ENCODE measurements at places on chromosomes 5 and 9.

- DNase-seq, result no peak
Observed at GRCh38 chr5:178207183-178207916, 3.0 kb downstream of the HNRNPAB start.

DNA sequence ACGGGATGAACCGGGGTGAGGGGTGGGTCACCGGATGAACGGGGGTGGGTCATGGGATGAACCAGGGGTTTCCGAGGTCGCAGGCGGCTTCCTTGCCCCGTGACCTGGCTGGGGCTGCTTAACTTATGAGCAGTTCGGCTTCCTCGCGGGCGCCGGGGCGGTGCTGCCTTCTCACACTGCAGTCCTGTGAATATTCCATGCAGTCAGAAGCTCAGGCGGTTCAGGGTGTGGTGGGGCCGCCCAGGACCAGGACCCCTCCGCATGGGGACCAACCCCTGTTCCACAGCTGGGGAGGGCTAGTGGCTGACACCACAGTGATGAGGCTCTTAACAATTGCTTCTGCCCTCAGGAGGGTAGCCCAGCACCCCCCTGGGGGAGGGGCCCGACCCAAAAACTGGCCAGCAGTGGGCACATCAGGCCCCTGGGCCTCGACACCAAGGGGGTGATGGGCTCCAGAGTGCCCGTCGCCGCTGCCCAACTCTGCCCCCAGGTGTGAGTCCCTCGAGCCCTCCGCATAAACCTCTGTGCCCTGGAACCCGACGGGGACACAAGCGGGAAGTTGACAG, 30.9 kb upstream of the SLC9A3 start:
- DNase-seq, result no peak

DNA sequence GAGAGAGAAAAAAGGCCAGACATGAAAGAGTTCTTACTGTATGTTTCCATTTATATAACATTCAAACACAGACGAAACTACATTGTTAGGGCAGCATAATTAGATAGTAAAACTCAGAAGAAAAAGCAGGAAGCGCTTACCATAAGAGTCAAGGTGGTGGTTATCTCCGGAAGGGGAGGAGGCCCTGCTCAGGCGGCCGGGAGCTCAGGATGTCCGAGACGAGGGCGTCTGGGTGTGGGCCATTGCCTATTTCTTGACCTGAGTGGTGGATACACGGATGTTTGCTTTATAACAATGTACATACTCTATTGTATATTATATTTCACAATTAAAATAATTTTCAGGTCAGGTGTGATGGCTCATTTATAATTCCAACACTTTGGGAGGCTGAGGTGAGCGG, 80.9 kb upstream of the COL5A1 start:
- DNase-seq, result no peak

GRCh38 chr9:27183131-27183530, 74.1 kb downstream of the TEK start:
- DNase-seq, result no peak

DNA sequence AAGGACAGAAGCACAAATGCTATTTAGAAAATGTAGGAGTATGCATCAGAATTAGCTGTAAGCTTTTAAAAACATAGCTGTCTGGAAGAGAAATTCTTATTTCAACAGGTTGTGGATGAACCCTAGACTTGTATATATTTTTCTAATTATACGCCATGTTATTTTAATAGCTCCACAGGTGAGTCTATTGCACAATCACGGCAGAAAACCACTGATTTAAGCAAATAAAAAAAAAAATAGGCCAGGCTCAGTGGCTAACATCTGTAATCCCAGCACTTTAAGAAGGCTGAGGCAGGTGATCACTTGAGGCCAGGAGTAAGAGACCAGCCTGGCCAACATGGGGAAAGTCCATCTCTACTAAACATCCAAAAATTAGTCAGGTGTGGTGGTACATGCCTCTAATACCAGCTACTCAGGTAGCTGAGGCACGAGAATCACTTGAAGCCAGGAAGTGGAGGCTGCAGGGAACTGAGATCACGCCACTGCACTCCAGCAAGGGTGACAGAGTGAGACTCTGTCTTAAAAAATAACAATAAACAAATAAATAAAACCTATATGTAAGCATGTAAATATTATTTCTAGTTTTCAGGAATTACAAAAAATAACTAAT, 11.7 kb downstream of the TRIM23 start:
- no peak for DNase-seq

- DNase-seq, result no peak
Observed at GRCh38 chr5:126595486-126596083, 566 bp upstream of the ALDH7A1 start.

DNA sequence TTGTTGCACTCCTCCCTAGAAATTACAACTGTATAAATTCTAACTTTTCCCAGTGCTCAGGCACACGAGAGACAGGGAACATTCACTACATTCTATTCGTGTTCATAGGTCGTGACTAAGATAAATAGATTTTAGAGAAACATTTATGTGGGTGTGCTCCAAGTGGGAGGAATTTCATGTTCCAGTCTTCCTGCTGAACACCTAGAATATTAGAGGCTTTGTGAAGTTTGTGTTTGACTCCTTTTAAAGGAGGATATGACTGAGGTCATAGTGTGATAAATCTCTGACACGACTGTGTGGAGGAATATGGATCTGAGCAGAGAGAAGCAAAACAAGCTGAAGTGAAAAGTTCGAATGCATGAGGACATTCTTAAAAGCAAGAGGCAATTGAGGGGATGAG, 355.3 kb downstream of the ZSWIM6 start:
- DNase-seq, result no peak

DNA sequence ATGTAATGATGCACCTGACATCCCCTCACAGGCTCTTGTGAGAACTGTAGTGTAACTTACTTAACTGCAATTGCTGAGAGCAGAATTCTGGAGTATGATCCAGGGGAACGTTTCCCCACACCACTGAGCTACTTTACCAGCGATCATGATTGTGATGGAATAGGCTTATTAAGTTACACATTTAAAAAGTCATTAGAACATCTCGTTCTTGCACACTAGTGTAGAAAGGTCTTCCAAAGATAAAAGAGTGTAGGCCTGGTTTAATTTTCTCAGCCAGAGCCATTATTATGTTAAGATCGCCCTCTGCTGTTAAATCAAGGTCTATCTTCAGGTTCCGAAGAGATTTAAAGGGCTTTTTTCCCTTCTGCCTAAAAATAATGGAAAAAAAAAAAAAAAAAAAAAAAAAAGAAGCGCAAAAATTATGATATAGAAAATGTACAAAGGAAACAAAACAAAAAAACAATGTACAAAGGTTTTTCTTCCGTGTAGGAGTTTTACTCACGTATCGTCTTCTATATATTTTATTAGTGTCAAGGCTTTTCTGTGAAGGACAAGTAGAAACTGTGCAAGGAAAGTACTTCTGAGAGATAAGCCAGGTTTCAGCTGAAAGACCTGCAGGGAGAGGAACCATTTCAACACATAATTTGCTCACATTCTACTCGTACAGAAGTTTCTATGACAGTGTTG, 18.6 kb upstream of the MOB3B start:
- DNase-seq, result no peak

DNA sequence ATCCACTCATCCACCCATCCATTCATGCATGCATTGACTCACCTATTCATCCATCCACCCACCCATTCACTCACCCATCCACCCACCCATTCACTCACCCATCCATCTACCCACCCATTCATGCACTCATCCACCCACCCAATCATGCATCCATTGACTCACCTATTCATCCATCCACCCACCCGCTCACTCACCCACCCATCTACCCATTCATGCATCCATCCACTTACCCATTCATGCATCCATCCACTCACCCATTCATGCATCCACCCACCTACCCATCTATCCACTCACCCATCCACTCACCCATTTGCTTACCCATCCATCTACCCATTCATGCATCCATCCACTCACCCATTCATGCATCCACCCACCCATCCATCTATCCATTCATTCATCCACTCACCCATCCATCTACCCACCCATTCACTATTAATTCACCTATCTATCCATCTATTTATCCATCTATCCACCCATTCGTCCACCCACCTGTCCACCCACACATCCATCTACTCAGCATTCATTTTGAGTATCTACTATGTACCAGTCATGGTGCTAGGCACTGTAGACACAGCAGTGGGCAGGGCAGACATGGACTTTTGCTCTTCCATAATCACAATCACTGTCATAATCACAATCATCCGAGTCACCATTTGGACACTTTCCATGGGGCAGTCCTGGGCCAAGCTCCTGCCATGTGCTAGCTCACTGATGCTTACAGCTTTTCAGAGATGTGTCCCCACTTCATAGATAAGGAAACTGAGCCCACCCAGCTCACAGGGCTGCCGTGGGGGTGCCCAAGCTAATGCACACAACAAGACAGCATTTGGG, 34.4 kb downstream of the HMCN2 start:
- no peak for DNase-seq

DNA sequence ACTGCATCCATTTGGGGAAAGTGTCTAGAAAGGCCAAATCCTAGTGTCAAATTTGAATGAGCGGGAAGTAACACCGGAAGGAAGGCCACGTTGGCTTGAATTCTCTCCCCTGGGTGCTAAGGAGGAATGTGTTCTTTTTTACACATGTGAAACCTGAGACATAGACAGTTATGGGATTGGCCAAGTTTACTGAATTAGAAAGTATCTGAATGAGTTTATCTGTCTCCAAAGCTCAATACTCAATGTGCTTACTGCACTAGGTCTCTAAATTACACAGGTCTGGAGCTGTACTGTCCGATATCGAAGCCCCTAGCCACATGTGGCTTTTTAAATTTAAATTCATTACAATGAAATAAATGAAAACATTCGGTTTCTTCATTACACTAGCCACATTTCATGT, 6.0 kb downstream of the DMRT1 start:
- no peak for DNase-seq

- DNase-seq, result no peak
Observed at GRCh38 chr5:159527546-159528254, 197.4 kb upstream of the IL12B start.

DNA sequence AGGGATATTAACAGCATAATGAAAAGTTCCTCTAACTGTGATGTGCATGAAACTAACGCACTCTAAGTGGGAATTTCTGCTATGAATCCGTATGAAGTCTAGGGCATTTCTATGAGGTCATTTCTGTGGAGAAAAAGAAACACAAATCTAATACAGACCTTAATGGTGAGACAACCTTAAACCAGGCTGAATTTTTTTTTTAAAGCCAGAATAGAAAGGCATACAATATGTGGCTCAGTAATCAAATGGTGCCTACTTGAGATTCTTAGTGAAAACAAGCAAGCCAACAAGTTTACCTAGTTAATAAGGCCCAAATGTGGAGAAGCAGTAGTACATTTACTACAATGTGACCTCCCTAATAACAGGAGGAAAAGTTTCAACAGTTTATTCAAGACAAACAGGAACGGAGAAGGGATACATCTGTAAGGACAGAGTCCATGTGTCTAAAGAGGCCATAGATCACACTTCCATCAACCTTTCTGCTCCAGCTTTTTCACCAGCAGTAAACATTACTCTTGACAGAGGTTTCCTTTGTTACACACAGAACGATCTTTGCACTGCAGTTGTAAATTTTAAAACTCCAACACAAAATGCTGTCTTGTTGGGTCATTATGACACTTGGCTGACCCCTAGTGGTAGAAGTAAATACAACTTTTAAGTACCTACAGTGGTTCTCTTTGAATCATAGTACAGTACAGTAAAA, 26.2 kb downstream of the CARNMT1 start:
- DNase-seq, result peak; percentile 60

GRCh38 chr9:124537926-124538325, 30.7 kb upstream of the NR5A1 start:
- no peak for DNase-seq

DNA sequence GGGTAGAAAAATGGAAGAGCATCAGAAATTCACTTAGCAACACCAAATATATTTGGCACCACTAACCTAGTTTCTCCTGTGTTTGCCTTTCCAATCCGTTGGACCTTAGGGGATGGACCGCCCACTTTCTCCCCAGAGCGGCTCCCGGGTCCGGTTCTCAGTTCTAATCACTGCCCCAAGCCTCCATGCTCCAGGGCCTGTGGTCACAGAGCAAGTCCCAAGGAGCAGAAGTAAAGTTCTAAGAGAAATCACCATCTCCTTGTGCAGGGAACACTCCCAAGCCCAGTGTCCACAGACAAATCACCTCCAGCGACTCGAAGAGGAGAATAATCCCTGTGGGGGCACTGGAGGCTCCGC, 728 bp upstream of the SLC1A1 start:
- DNase-seq, result no peak

DNA sequence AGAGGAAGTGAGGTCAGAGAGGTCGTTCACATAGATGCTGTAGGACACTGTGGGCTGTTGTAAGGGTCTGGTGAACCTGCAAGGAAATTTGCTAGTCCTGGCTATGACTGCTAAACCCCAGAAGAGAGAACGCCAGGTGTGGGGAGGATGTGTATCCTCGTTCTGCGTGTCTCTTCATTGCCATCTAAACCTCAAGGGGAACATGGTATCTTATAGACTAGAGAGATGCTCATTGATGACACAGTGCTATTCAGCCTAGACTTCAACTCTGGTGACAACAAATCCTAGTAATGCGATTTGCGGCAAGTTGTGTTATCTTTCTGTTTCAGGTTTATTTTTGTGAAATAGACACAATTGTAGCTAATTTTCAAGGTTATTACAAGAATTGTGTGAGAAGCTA, 140.2 kb downstream of the ADAMTSL1 start:
- no peak for DNase-seq

DNA sequence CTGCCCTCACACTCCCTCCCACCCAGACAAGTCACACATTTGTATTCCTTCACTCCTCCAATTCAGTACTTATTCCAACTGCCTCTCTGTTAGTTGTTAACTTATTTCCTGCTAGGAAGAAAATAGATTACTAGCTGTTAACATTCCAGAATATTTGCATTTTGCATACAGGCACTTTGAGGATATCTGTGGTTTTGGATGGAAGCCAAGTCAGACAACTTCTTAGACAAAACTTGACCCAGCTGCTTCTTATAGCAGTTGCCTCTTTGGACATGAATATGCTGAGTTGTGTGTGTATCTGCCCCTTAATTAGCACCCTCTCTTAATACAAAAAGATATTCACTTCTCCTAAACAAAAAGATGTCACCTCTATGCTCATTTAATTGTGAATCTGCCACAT, 1280.6 kb upstream of the ACO1 start:
- peak; percentile 18 for DNase-seq

- peak; percentile 19 for DNase-seq
Observed at GRCh38 chr5:85049020-85049419, 664.3 kb upstream of the EDIL3 start.

- no peak for DNase-seq
Observed at GRCh38 chr5:124922255-124922975, 176.0 kb upstream of the ZNF608 start.

- no peak for DNase-seq
Observed at GRCh38 chr9:98698856-98699255, 9.9 kb downstream of the GABBR2 start.

DNA sequence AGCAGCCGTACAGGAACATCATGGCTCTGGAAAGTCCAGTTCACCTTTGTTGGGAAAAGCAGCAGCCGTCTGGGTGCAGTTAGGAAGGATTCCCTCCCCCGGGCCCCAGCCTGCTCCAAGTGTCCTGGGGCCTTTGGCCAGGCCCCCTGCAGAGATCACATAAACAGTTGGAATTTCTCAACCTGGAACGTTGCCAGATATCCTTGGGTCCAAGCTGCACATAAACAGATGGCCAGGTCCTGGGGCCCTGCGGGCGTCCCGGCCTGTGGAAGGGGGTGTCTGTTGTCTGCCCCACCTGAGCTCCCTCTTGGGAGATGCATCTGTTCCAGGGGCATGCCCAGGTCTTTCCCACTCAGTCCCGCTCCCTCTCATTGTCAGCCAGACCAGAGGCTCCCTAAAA, 92.7 kb downstream of the COL5A1 start:
- DNase-seq, result no peak

GRCh38 chr5:115568668-115569067, 24.1 kb upstream of the FEM1C start:
- DNase-seq, result no peak
